NCI-H2171 (cell line): ENCODE measurements at places on chromosomes 11 and 22.

DNA sequence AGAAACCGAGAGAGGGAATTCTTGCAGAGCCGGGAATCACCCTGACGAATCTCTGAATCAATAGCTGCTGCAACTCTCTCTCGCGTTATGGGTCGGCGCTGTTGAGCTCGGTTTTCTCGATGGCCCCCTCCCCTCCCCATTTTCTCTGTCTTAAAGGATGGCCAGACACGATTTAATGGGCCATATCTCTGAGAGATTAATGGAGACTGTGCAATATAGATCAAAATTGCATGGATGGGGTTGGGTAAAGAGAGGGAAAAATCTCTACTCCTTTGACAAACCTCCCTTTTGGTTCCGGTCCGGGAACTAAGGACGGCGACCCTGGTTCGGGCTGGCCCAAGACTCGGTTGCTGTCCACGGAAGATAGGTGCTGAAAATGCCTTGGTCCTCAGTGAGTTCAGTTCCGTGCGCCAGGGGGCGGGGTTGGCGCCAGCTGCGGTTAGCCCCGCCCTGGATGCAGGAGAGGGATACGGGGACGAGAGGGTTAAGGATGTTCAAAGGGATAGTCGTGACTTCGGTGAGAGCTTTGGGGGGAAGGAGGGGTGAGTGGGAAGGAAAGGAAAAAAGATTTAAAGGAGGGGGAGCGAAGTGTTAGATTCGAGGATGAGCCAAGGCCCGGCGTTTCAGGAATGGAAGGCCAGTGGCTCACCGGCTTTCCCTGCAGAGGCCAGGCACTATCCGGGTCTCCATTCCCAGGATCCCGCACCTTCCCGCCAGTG lies 103.6 kb upstream of the HSD17B12 start:
- no peak for DNase-seq

GRCh38 chr11:17294033-17294432 lies 17.5 kb downstream of the NUCB2 start:
- no peak for DNase-seq

- no peak for DNase-seq
Observed at GRCh38 chr11:67558084-67558772, 25.4 kb upstream of the GSTP1 start.

DNA sequence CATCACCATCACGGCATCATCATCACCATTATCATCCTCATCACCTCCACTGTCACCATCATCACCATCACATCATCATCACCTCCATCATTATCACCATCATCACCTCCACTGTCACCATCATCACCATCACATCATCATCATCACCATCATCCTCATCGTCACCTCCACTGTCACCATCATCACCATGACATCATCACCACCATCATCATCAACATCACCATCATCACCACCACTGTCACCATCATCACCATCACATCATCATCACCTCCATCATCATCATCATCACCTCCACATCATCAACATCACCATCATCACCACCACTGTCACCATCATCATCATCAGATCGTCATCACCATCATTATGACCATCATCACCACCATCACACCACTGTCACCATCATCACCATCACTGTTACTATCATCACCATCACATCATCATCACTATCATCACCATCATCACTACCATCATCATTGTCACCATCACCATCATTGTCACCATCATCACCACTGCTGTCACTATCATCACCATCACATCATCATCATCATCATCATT lies 32.8 kb downstream of the PARVG start:
- no peak for DNase-seq

DNA sequence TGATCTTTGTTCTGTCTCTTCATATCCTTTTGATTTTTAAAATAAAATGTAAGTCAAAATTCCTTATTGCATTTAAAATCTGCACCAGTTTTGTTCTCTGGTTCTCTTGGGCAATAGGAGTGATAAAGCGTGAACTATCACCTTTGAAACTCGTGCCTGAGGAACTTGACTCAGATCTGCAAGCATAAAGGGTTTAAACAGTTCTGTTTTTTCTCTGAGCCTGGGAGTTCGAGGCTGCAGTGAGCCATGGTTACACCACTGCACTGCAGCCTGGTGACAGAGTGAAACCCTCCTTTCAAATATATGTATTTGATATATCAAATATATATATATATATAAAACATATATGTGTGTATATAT lies 38.9 kb upstream of the CLMP start:
- no peak for DNase-seq

- DNase-seq, result no peak
Observed at GRCh38 chr11:96275801-96276594, 67.0 kb downstream of the MAML2 start.

DNA sequence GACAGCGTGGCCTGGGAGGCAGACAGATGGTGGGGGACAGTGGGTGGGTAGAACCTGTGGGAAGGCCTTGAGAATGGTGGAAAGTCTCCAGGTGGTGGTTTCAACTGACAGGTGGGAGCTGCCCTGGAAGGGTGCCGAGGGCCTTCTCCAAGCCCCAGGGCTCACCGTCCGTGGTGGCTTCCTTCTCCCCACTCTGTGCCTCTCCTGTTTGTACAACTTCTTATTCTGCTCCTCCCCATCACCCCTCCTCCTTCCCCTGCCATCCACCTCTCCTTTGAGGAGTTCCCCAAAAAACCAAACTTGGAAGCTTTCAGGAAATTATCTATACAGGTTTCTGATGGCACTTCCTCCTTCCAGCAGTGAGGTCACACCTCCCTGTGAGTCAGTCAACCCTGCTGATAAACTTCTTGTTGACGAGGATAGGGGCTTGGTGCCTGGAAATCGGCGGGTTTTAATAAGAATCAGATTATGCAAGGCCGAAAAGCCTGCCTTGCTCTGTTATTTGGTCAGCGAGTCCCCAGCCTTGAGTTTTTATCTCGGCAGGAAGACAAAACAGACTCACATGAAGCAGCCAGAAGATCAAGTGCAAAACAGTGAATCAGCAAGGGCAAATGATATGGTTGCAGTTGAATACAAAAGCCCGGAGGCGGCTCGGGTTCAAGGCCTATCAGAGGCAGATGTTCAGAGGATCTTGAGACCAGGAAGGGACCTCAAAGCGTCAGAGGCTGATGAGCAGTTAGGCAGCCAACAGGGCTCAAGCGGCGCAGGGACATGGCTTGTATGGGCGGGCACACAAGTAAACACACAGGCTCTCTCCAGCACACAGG lies 9.5 kb upstream of the ST3GAL4 start:
- no peak for DNase-seq

GRCh38 chr11:99781074-99781473 lies 760.3 kb downstream of the CNTN5 start:
- no peak for DNase-seq

DNA sequence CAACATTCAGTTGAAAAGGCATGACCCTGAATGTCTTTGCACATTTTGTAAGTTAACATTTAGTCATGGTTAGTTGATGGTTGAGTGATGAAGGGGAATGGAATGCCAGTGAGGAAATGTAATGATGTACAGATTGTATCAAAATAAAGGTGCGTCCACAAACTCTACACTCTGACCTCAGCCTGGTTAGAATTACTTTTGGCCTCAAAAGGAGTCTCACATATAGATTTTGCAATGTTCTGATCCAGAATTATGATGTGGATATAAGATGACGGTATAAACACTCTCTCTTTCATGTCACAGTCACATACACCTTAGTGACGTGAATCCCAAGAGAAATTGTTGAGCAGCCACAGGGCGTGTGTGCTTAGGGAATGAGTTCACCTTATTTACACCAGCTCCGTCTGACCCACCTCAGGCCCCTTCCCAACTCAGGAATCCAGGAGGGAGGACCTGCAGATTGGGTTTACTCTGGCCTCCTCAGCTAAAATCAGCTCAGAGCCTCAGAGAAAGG lies 100.1 kb downstream of the RDX start:
- no peak for DNase-seq

- DNase-seq, result no peak
Observed at GRCh38 chr11:110367571-110367970, 62.2 kb upstream of the FDX1 start.

GRCh38 chr11:8335683-8336082 lies 72.0 kb upstream of the LMO1 start:
- DNase-seq, result no peak

DNA sequence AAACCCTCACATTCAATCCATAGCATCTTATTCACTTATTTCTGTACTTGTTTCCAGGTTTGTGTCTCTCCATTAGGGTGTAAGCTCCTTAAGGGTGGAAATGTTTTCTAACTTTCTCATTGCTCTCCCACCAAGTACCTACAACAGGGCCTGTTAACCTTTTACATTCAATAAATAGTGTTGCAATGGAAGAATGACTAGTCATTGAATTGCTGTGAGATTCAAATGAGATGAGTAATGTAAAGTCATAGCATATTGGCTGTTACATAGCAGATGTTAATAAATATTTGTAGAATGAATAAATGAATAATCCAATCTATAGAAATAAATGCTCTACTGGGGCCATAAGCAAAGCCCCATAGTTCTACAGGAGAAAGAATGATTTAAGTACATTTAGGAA lies 75.4 kb upstream of the DDI1 start:
- DNase-seq, result no peak

GRCh38 chr11:62678770-62679696 lies at the start of gene UBXN1:
Gene UBXN1 (minus strand): TSS chr11:62679073. CDS start chr11:62678923, 150 bp downstream.
- peak; percentile 88 for DNase-seq

GRCh38 chr11:66373265-66373664 lies 1.7 kb upstream of the SLC29A2 start:
- no peak for DNase-seq

- peak; percentile 37 for DNase-seq
Observed at GRCh38 chr11:44877571-44878497, 72.8 kb downstream of the TP53I11 start.

DNA sequence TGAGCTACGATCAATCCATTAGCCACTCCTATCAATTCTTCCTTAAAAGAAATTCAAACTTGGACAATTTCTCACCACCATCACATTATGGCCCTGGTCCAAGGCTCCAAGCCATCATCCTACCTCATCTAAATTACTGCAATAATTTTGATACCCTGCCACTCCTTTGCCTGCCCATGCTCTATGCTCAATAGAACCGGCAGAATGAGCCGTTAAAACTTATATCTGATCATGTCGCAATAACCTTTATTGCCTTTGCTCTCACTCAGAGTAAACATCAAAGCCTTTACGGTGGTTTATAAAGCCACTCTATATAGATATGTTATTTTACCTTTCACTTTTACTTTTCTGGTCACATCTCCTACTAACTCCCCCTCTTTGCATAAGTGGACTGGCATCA lies 2392.1 kb upstream of the RAG2 start:
- DNase-seq, result no peak

DNA sequence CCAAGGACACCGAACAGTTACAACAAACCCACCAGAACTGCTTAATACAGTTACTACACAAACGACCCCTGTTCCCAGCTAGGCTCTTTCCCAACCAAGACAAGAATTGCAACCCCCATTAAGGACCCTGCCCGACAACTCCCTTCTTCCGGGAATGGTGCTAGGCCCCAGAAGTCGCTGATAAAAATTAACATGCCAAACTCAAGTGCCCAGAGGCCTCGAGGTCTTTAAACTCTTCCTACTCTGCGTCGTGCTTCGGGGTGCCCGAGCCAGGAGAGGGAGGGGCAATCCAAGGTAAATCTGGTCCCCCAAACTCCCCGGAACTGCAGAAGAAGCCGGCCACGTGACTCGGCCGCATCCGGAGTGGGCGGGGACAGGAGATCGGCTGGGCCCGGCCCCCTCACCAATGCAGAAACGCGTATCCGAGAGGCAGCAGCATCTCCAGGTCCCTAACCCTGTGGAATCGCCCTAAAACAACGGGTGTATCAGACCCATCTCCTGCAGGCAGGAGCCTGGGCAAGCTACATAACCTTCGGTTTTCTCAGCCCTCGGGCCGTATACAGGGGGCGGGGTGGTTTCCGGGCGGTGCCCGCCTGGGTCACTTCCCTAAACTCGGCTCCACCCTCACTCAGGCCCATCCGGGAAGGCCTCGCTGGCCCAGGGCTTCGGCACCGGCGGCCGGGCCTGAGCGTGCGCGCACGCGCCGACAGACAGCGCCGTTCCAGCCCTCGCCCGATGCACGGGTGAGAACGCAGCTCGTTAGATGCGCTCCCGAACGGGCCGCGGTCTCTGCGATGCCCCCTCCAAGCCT lies 1.1 kb downstream of the CFL1 start:
- no peak for DNase-seq

DNA sequence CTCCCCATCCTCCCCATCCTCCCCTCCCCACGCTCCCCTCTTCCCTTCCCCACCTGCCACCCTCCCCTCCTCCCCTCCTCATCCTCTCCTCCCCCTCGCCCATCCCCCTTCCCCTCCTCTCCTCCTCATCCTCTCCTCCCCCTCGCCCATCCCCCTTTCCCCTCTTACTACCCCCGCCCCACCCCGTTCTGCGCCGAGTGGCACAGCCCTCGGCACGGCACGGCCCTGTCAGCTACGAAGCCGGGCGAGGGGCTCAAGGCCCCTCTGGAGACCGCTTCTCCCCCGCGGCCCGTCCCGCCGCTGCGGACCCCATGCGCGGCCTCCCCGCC lies 449.9 kb downstream of the OPCML start:
- no peak for DNase-seq

- DNase-seq, result no peak
Observed at GRCh38 chr11:60116996-60117790, 28.7 kb downstream of the MS4A2 start.
